ENCODE measurements at places on chromosomes 6 and 20.

GRCh38 chr6:114024746-114025145 lies 53.8 kb upstream of the HDAC2 start:
- no peak for DNase-seq

- DNase-seq, result no peak
Measured at GRCh38 chr20:58340853-58341252, 31.3 kb downstream of the RAB22A start.

- DNase-seq, result no peak
Measured at GRCh38 chr6:106939848-106940247, 34.7 kb downstream of the CD24 start.

- DNase-seq, result no peak
Measured at GRCh38 chr20:36932476-36933426, 18.8 kb downstream of the SAMHD1 start.

DNA sequence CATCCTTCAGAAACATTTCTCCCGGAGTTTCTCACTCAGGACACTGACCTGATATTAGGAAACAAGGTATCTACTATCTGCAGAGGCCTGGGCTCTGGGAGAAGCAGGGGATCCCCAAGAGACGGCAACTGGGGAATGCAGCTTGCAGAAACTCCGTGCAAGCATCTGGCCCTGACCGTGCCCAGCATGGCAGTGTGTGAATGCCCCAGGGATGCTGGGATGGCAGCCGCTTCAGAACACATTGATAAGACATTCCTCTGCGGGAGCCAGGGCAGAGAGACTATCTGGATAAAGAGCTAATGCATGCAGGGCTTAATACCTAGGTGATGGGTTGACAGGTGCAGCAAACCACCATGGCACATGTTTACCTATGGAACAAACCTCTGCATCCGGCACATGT lies 55.4 kb downstream of the NFATC2 start:
- DNase-seq, result no peak

DNA sequence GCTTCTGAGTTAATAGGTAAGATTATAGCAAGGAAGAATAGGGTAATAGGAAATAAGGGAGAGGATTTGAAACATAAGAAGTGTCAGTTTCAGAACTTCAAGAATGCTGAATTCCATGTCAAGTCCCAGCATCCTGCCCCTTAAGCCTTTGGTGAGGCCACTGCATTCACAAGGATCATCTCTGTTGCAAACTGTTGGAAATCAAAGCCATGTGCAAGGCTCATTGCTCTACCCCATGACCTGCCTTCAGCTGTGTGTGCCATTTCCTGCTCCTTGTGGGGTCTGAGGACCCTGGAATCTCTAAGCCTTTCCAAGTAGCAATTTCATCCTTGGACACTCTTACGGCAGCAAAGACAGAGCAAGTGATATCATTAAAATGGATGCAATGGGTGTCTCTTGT lies 203.0 kb downstream of the CDC5L start:
- DNase-seq, result no peak

DNA sequence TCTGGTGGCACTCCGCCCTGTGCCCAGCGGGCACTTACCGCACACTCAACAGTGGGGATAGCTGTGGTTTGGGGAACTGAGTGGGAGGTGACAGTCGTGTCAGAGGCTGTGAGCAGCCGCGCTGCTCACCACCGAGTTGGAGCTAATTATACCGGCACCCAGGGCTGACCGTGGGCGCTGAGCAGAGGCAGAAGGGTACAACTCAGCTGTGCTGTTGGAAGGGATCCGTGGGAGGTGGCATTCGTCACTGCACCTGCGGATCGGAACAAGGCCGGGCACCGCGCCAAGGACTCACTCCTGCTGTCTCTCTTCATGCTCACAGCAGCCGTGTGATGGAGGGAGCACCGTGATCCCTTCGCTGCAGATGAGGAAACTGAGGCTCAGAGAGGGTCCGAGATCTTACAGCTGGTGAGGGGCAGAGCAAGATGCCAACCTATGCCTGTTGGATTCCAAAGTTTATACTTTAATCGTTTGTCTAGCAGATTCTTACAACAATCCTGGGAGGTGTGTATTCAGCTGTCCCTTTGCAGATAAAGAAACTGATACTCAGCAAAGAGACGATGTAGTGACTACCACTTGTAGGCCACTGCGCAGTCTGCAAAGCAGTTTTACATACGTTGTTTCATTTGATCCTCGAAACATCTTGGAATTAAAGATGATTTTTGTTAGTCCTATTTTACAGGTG lies 713 bp upstream of the ELMO2 start:
- DNase-seq, result peak; percentile 87

DNA sequence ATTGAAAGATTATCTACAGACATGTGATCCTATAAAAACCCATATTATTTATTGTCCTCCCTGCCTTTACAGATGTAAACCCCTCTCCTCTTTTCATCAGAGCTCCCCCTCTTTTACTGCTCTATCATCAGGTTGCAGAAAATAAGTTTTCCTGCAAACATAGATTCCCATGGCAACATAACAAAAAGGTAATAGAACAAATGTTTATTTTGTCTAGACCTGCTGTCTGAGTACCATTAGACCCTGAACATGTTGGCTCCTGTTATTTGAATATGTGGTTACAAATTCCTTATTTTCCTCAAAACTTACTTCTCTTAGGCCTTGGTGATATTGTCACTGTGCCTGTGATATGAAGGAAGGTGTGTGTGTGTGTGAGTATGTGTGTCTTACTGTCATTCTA lies 11.5 kb downstream of the MAPK14 start:
- DNase-seq, result no peak

DNA sequence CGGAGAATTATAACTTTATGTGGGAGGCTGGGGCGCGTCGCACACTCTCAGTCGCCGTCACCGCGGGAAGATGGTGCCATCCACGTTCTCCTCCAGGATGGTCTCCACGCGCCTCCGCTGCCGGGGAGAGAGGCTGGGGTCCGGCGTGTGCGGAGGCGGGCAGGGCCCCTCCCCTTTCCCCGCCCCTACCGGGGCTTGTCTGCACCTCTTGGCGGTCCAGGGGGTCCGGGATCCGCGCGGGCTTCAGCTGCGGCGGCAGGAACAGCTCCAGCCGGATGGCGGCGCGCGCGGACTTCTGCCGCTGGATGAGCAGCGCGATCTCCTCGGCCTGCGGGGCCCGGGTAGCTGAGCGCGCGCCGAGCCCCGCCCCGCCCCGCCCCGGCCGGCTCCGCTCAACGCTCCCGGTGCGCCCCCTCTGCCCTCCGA lies 807 bp downstream of the LKAAEAR1 start:
- DNase-seq, result peak; percentile 66

DNA sequence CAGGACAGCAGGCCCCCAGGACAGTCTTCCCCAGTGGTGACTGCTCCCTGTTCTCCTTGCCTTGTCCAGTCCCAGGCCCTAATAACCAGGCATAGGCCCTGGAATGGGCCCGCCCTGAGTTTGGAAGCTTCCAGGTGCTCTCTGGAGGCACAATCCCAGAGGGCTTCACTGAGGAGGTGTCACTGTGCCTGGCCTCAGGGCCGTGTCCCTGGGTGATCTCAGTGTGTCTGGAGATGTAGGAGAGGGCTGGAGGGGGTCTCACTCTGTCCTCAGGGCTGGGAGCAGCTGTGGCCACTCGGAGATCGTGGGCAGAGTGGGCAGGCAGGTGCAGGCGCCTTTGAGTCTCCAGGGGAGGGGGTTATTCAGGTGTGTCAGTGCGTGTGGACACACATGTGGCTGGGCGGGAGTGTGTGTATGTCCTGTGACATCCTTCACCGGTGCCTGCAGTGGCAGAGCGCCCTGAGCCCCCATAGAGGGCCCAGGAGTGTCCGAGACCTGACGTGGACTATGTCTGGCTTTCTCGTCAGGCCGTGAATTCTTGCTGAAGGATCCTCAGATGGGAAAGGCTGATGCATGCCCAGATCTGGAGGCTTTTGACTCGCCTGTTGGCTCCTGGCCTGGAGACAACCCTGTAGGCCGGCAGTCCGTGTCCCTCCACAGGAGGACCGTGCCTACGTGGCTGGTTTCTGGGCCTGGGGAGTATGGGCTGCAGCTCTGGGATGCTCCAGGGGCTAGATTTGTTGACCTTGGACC lies 5.5 kb upstream of the NPBWR2 start:
- DNase-seq, result no peak

- DNase-seq, result no peak
Measured at GRCh38 chr6:54267798-54268197, 40.4 kb upstream of the TINAG start.

- no peak for DNase-seq
Measured at GRCh38 chr20:54148947-54149764, 24.6 kb downstream of the CYP24A1 start.

- DNase-seq, result no peak
Measured at GRCh38 chr6:117481278-117481925, 1.1 kb upstream of the DCBLD1 start.

GRCh38 chr6:168574075-168574698 lies 133.2 kb downstream of the SMOC2 start:
- DNase-seq, result no peak

- DNase-seq, result no peak
Measured at GRCh38 chr6:13377054-13377758, 48.9 kb upstream of the TBC1D7 start.

DNA sequence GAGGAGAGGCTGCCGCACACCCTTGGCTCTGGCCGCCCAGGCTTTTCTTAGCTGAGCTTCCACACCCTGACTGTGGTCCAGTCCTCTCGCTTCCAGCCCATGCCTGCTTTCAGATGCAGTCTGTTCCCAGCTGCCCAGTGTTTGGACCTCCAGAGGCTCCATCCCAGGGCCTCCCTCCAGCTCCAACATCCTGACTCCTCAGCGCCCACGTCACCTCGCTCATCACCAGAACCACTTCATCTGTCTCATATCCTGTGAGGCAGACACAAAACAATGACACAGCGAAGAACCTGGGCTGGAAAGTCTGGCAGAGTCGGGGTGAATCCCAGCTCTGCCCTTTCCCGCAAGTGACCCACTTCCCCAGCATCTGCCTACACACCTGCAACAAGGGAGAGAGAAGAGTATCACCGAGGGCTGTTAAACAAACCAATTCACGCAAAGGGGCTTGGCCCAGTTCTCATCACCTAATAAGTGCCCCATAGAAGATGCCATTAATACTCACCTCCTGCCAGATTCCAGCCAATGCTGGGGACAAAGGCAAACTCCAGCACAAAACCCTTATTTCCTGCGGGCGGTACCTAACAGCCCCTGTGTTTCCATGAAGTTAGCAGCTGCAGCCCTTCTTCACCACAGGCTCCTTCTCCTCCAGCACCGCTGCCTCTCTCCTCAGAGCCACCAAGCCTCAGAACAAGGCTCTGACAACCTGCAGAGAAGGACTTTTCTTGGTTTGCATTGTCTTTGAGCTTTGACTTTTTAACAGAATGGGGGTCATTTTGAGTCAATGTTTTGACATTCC lies 133.4 kb upstream of the CDH4 start:
- DNase-seq, result no peak

- no peak for DNase-seq
Measured at GRCh38 chr6:108732091-108732870, 115.9 kb upstream of the ARMC2 start.

GRCh38 chr20:32157611-32158010 lies 48.1 kb downstream of the TM9SF4 start:
- no peak for DNase-seq

GRCh38 chr6:158468666-158469065 lies 91.2 kb upstream of the TMEM181 start:
- DNase-seq, result no peak

GRCh38 chr20:61120595-61121515 lies 131.2 kb upstream of the CDH4 start:
- DNase-seq, result peak; percentile 9

DNA sequence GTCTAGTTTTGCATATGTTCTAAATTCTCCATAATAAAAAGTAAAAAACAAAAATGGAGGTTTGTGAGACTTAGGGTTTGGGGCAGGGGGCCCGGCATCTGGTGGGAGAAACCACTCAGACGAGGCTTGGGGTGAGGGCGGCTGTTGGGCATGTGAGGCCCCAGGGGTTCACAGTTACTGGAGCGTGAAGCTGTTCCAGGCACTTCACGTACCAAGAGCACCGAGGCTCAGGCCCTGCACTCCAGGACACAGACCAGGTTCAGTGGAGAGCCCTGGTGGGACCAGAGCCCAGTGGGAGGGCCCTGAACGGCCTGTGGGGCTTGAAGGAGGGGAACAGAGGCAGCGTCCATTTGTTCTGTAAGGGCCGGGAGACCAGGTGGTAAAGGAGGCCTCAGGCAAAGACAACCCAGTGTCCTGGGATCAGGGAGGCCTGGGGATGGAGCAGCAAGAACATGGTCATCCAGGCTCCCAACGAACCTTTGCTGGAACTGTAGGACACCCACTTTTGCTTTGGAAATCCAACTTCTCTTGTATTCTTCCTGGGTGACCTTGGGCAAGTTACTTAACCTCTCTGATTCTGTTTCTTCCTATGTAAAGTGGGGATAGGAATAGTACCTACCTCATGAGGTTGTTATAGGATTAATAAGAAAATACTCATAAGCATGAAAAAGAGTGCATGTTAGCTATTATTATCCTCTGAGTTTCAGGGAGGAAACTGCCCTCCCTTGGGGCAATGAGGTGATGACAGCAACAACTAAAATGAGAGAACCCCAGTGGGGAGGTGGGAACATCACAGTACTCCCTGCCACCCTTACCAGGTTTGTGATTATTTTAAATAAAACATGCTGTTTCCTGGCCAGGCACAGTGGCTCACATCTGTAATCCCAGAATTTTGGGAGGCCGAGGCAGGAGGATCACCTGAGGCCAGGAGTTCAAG lies 1.1 kb upstream of the FGD2 start:
- DNase-seq, result no peak
